ENCODE measurements at places on chromosomes 4 and X.

- peak; percentile 31 for DNase-seq
These were observed 207.7 kb downstream of the SOWAHB start for GRCh38 chr4:76690011-76690905.

DNA sequence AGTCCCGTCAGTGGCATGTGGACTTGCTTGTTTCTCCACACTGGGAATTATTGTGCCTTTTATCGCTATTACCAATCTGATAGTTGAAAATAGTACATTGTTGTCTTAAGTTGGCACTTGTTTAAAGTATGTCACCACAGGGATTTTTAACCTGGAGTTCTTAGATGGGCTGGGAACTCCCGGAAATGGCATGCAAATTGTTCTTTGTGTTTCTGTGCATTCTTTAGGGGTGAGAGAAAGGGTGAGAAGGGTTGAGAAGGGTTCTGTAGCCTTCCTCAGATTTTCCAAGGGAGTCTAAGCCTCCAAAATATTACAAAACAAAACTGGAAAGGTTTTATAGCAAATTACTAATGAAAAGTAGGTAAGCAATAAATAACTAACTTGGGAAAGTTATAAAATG lies 176.9 kb downstream of the ZIC3 start:
- peak; percentile 48 for DNase-seq

DNA sequence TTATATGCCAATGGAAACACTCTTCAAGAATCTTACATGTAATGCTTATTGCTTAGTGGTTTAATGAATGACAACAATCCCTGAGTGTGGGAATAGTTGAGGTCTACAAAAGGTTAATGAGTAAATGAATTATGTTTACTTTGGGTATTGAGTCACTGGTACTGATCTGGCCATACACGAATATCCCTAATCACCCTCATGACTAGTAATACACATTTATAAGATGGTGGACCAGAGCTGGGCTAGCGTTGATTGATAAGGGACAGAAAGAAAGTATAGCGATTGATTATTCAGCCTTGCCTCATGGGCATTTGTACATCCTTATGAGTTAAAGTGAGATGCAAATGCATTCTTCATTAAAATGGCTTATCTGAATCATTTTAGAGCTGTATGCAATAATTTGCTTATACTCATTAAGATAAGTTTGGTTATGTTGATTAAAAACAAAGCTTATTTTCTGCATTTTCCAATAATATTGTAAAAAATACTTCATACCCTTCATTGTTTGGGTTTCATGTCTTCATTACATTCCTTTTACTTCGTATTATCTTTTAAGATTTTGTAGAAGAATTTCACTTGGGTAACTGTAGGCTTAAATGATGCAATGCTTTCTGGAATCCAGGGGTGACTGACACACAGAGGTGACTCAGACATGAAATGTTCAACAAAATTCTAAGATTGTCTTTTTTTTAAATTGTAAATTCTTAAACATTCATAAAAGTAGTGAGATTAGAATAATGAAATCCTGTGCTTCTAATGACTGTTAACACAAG lies 47.4 kb downstream of the FGF2 start:
- no peak for DNase-seq

DNA sequence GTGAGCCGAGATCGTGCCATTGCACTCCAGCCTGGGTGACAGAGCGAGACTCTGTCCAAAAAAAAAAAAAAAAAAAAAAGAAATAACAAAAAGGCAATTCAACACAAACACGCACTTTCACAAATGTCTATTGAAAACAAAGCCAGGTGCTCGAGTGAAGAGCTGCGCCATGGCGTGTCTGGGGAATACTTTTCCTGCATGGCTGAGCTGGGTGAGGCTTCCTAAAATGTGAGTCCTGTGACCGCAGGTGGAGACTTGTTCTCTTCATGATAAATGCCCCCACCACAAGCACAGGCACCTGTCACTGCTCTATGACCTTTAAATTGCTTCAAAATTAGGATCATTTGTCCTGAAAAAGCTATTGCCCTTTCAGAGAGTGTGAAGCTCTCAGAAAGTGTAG lies 4.0 kb upstream of the ABLIM2 start:
- DNase-seq: no peak

GRCh38 chr4:128560754-128561495 lies 248.6 kb upstream of the JADE1 start:
- no peak for DNase-seq

GRCh38 chr4:87219632-87220093 lies 755 bp downstream of the KLHL8 start:
- peak; percentile 60 for DNase-seq

- DNase-seq: no peak
These were observed 261.0 kb downstream of the BMPR1B start for GRCh38 chr4:95018785-95019184.

DNA sequence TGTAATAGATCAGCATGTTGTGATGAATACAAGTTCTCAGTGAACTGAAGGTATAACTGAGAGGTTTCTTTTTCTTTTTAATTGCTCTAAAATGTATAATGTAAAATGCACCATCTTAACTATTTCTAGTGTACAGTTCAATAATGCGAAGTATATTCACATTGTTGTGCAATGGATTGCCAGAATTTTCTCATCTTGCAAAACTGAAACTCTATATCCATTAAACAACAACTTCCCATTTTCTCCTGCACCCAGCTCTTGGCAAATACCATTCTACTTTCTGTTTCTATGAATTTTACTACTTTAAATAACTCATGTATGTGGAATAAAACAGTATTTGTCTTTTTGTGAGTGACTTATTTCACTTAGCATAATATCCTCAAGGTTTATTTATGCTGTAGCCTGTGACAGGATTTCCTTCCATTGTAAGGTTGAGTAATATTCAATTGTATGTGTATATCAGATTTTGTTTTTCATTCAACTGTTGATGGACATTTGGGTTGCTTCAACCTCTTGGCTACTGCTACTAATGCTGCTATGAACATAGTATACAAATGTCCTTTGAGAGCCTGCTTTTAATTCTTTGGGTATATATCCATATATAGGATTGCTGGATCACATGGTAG lies 53.5 kb upstream of the NPFFR2 start:
- no peak for DNase-seq

- DNase-seq: peak; percentile 80
These were observed 86.3 kb upstream of the RAPGEF2 start for GRCh38 chr4:159016593-159017024.

DNA sequence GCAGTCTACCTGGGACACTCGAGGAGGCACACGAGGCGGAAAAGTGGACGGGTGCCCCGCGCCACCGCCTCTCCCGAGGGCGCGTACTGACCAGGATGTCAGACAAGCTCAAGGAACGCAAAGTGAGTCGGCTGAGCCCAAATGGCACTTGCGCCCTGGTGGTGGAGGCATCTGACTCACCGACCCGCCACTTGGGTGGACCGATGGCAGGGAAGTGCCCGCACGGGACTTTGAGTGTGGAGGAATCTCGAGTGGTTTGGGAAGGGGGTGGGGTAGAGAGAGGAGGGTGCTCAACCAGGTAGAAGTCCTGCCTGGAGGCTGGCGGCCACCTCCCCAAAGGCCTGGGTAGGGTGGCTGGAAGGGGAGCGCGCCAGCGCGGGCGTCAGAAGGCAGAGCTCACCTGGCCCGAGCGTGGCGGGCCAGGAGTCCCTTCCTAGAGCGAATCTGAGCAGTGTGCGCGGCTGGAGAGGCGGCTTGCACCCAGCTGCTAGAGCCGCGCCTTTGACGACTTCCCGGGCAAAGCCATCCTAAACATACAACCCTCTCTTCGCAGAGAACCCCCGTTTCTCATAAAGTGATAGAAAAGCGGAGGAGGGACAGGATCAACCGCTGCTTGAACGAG lies 655 bp downstream of the HELT start:
- DNase-seq: peak; percentile 66

- peak; percentile 96 for DNase-seq
These were observed 5.0 kb downstream of the UVSSA start for GRCh38 chr4:1351854-1352566.

GRCh38 chr4:25013756-25014661 lies 16.7 kb downstream of the LGI2 start:
- no peak for DNase-seq

DNA sequence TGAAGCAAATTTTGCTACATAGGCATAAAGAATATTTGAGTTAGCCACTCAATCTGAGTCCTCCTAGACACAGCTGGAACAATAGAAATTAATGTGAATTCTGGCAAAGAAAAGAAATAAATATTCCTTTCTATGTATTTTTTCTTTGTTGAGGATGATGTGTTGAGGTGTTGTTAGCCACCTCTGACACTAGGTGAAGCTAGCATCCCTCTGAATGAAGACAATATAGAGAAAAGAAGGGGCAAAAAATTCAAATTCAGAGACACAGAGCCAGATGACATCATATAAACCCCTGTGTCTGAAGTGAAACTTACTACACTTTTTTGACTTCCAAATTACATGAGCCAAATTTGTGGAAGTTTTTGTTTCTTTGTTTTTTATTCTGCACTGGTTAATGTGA lies 34.6 kb upstream of the TMPRSS11D start:
- DNase-seq: peak; percentile 46

DNA sequence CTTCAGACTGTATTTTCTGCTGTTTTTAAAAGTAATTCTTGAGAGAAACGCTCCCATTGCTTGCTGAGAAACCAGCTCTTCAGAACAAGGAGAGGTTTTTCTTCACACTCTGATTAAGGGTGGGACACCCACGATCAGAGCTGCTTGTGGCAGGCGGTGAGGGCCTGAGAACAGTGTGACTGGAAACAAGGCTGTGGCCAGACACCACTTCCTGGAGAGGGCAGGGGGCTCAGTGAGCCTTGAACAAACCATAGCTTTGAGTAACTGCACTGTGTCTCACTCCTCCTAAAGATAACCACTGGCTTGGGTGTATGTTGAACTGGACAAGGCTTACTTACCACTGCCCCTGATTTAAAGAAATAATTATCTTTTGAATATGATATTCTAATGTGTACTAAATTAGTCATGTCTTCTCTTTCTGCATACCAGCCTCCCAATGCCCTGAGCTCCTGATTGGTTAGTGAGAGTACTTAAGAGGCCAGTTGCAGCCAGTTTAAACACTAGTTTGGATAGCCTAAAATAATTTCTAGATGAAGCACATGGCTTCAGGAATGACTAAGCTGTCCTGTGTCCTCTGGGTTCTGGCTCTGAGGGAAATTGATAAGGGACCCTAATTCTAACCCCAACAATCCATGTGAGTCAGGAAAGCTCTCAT lies 3.7 kb upstream of the GPR82 start:
- no peak for DNase-seq

GRCh38 chr4:20805716-20806115 lies 105.5 kb downstream of the PACRGL start:
- no peak for DNase-seq

DNA sequence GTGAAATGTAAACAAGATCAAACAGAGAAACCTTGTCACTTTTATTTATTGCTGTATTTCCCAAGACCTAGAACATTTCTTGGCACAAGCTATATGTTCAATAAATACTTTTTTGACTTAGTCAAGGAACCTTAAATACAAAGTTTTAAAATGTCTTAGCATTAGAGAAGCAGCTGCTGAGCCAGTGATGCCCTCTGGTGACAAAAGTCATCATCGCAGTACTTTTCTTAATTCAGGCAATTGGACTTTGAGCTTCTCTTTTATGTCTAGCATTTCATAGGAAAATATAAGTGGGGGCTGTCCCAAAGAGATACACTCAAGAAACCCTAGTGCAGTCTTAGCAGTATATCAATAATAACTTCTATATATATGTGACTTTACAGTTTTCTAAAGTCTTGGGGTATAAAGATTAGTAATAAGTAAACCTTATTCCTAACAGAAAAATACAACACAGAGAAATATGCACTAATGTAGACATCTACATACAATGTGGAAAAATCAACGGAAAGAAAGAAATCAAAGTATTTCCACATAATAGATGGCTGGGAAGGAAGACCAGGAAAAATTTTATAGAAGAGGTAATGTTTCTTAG lies 118.4 kb downstream of the DTHD1 start:
- peak; percentile 46 for DNase-seq

- peak; percentile 25 for DNase-seq
These were observed 182.4 kb upstream of the ARSJ start for GRCh38 chr4:114161809-114162208.

DNA sequence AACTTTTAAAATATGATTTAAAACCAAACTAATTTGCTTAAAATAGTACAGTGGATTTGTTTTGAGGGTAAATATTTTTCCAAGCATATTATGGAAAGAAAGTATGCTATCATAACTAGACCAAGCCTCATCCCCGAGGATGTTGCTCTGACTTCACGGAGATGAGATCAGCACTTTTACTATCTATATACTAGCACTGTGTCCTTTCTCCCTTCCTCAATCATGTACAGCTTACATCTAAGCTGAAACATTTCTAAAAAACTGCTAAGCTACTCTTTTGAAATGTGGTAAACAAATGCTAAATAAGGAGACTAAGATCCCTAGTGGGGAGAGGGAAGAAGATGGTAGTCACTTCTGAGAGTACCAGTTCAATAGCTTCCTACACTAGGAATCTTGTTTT lies 23.8 kb downstream of the AMMECR1 start:
- DNase-seq: no peak

DNA sequence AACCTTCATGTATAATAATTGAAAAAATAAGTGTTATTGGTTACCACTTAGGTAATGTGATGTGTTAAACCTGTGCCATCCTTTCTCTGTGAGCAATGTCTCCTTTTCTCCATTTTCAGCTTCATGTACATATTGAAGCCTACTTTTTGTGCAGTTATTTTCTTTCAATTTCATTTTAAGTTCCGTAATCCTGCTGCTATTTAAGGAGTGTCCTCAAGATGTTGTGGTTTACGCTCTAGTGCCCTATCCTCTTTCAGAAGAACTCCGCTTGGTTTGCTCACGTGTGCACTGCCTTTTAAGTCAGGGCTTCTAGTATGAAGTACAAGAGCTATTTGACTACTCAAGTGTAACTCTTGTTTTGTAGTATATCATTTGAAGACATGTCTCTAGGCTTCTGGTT lies 2253.2 kb upstream of the TENM3 start:
- no peak for DNase-seq

- peak; percentile 63 for DNase-seq
These were observed 54.6 kb upstream of the RAPGEF2 start for GRCh38 chr4:159048166-159048886.

GRCh38 chr4:74038086-74038424 lies 434 bp downstream of the CXCL3 start:
- peak; percentile 53 for DNase-seq

DNA sequence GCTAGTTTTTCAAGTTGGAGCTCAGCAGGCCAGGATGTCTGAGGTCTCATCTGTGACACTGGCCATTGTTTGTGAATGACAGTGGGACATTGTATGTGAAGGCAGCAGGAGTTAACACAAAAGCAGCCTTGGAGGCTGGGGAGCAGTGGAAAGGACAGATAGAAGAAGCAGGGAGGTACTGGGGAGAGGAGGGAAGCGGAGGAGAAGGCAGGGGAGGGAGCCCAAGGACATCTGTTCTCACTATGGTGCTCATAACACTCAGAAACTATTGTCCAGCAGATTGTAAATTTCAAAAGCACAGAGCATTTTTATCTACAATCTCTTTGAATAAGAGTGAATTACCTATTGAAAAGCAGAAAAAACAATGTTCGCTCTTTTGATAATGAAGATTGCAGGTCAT lies 253.6 kb upstream of the DIPK2B start:
- DNase-seq: no peak

GRCh38 chr4:25076625-25077398 lies 46.1 kb upstream of the LGI2 start:
- DNase-seq: no peak

- DNase-seq: no peak
These were observed 95.3 kb upstream of the GUCY1A1 start for GRCh38 chr4:155571184-155571944.

- DNase-seq: no peak
These were observed 1646.9 kb upstream of the ADGRL3 start for GRCh38 chr4:59553063-59553720.

Measured in GM23338 (cell line).